ENCODE measurements at places on chromosomes 3 and 15.

DNA sequence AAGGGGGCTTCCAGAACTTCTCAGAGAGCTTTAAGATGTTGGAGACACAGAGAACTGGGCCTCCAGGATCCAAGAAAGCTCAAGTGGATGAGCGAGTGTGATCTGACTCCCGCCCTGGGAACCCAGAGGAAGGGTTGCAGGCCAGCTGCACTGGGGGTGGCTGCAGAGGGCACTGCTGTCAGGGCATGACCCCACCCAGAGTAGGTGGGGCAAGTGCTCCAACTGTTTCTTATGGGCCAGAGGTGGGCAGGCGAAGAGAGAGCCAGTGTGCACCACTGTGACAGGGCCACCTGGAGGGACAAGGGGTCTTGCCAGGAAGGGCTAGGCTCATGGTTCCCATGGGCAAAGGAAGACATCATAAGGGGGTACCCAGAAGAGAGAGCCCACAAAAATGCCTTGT is 48.8 kb downstream of the EXOG start:
- no peak for DNase-seq

GRCh38 chr15:60767134-60767824 is 288.3 kb upstream of the ICE2 start:
- DNase-seq: no peak

DNA sequence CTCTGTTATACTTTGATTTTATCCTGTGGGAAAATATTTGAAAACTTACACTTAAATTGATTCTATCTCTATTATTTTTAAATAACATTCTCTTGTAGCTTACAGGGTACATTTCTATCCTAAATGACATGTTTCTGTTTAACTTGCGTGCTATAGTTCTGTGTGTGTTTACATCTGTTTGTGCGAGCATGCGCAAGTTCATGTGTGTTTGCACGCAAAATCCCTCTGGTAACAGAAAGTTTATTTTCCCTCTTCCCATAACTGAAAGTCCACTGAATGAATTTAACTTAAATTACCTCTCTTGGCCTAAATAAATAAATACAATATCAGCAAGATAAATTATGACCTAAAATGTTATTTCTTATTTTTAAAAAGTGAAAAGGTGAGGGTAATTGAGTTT is 117.3 kb upstream of the NEO1 start:
- DNase-seq: no peak

DNA sequence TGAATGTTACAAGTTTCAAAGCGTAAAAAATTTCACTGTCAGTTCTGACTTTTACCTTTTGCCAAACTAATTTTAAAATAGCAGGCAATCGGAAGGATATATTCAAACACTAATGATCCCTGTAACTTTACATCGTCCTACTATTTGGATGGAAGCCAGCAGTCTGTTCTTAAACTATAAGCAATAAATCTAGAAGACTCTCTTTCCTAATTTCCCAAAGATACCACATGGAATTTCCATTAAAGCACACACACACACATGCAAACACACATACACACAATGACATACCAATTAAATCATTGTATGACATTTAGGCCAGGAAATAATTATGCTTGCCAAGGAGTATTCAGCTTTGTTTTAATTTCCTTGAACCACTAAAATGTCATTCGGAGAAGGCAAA is 32.0 kb downstream of the IL17RD start:
- no peak for DNase-seq

DNA sequence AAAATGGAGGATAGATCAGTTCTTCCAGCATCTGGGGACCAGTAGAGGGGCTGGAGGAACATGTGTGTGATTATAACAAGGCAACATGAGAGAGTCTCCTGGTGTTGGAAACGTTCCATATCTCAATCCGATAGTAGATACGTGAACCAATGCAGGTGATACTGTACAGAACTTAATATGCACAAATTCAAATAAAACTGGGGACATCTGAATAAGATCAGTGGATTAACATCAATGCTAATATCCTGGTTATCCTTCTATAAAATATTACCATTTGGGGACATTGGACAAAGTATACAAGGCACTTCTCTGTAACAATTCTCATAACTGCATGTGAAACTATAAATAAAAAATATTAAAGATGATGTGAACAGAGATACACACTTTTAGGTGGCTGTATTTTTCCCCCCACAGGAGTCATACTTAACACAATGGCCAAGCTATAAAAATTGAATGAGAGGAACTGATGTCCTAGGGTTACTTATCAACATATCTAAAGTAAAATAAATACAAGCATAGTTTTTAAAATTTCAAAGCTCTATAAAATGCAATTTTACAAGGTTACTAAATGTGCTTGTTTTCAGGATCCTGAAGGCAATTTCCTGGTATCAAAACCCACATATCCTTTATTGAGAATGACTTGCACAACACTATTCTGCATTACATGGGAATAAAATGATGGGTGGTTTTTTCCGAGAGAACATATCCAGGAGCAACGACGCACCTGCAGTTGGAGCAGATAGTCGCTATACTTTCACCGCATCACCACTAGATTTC is 31.1 kb upstream of the TJP1 start:
- DNase-seq: no peak

DNA sequence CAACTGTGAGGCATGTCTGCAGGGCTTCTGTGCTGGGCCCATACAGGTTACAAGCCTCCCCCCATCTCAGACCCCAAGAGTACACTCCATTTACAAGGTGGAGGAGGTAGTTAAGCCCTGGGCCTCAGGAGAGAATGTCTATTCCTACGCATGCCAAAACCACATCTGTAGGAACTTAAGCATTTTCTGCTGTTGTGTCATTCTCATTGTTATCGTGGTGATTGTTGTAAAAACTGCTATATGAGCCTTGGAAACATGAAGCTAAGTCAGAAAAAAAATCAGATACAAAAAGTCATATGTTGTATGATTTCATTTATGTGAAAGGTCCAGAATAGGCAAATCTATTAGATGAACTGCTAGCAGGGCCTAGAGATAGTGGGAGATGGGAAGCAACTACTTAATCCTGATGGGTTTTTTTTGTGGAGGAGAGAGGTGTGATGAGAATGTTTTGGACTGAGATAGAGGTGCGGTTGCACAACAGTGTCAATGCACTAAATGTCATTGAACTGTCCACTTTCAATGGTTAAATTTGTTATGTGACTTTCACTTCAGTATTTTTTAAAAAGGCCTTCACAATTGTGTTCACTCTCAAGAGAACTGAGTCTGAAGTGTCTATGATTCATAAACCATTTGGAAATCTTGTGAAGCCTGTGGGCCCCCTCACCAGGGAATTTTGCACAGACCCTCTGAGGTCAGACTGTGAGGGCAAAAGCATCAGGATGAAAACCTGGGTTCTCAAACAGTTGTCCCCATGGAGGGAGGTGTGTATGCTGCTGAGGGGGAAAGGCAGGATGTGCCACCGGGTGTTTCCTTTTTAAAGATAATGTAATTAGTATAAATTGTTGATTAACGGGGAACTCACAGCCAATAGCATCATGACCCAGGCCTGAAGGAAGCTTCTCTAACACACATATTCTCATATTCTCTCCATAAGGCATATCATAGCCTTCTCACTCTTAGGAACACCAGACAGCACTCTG is 3.2 kb downstream of the RTP3 start:
- DNase-seq: no peak

GRCh38 chr3:47225310-47225906 is 57.2 kb downstream of the KIF9 start:
- no peak for DNase-seq

DNA sequence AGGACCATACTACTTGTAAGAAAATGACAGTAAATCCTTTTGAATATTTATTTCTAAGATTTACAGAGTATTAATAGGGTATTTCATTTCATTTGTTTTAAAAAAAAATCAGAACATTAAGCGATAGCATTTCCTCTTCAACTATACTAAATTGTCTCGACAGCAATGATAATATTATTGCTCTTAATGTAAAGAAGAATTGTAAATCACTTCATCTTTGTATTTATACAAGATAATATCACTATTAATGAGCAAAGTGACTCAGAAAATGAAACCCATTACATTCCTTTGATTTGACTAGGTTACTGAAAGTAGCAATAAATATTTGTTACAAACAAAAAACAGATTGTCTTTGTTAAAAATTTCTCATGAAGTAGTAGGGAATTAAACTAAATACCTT is 131.1 kb upstream of the CNTN4 start:
- DNase-seq: no peak

GRCh38 chr3:112629425-112629824 is 11.5 kb downstream of the CCDC80 start:
- DNase-seq: no peak

DNA sequence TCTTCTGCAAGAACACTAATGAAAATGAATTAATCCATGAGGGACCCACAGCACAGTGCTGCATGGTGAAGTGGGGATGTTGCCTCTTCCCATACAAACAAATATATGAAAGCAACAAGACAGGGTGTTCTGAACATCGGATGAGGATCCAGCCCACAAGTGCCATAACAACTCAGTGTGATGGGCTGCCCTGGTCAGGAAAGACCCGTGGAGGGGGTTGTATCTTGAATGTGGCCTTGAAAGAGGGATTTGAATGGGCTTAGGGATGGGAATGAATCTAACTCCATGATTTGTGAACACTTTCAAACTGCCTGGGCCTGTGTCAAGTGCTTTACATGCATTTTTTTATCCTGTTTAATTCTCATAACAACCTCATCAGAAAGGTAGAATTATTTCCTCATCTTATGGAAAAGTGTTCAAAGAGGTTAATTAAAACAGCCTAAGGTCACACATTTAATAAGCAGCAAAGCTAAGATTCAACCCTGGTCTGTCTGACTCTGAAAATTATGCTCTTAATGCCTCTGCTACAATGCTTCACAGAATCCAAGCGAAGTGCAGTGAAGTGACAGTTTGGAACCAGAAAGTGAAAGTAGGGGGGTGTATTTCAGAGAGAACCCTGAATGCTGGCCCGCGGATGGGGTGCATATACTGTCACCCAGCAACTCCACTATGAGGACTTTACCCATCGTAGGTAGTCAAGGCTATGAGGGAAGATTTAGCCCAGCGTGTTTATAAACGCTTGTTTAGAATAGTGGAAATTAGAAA is 65.6 kb upstream of the HEG1 start:
- DNase-seq: no peak

DNA sequence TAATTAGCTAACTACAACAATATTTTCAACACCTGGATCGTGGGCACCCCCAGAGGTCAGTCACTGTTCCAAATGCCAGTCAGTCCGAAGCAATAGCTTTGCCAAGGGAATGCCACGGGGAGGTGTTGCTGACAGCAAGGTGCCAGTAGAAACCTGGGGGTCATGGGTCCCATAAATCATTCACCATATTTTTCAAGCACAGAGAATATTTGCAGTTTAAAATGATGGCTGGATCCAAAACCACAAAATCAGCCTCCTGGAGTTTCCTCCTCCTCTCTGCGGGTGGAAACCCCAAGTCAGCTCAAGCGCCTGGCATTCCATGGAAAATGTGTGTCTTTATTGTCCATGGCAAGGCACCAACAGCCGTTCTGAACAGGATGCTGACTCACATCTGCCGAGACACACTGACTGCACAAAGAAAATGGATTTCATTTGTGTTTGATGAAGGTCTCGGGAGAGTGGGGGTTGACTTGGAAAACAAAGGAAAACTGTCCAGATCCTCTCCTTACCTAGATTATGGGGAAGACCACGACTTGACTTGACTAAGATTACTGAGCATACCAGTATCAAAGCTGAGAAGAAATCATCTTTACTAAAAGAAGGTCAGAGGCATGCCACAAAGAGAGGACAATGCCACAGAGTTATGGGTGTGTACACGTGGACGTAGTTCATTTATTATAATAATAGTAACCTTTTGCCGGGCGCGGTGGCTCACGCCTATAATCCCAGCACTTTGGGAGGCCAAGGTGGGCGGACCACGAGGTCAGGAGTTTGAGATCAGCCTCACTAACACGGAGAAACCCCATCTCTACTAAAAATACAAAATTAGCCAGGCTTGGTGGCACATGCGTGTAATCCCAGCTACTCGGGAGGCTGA is 26.4 kb downstream of the ANXA2 start:
- no peak for DNase-seq

- peak; percentile 53 for DNase-seq
These were observed 226.1 kb downstream of the VPS13C start for GRCh38 chr15:61834076-61834697.

- no peak for DNase-seq
These were observed 380.0 kb upstream of the DPH6 start for GRCh38 chr15:35926007-35926380.

DNA sequence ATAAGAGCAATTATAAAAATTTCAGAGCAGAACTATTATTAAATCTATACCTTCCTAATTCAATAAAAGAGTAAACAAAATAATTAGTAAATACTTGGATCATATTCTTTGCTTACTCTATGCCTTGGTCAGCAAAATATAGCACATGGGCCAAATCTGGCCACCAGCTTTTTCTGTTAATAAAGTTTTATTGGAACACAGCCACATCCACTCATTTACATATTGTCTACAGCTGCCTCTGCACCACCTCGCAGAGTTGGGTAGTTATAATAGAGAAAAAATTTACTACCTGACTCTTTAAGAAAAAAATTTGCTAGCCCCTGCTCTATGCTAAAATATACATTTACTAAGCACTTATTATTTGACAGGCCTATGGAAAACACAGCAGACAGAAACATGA is 32.2 kb upstream of the GANC start:
- DNase-seq: no peak

- no peak for DNase-seq
These were observed 51.8 kb downstream of the ST3GAL6 start for GRCh38 chr3:98814817-98815420.

DNA sequence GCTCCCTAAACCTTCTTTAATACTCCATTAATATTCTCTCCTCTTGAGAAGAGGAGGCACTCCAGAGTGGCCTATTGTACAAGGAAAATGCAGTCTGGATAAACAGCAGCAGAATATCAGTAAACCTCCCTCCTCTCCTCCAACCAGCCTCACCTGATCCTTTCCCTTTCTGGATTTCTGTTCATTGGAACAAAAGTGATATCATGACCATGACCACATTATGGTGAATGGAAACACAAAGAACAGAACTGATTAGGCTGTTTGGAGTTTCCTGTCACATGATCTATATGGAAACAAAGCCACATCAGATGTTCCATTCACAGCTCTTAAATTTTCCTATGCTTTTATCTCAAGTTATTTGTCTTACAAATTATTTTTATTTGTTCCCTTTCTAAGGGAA is 14.6 kb downstream of the C2CD4B start:
- no peak for DNase-seq

DNA sequence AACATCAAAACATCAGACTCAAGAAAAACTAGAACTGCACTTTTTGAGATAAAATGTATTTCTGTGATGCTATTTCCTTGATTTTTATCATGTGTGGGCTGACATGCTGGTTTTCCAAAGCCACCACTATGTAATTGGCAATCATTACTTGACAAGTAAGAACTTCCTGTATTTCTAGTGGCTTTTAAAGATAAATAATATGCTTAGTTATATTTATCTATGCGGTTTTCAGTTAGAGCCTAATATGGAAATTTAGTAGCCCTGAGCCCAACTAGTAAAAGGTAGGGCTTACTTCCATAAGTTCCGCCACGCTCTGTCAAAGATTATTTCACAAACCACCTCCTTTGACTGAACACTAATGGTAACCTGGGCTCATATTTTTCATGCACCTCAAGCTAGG is 91.6 kb downstream of the PPARG start:
- no peak for DNase-seq

DNA sequence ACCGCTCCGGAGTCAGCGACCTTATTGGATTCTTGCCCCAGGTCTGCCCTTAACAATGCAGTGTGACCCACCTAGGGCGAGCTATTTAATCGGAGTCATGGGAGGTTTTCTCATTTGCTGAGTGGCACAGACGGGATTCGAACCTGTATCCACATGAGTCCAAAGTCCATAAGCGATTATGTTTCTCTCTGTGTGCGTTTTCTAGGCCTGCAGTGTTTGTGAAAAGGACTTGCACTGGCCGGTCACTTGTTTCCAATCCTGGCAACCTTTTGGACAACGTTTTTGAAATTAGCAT is 691 bp upstream of the HDGFL3 start:
- no peak for DNase-seq

Measured in renal cortex interstitium (tissue), 15 donors.